ENCODE measurements at places on chromosomes 11 and 22. TPM values are rescaled to one million over a fixed set of nuclear protein-coding genes. Genes with fewer than 3 reads are reported as not detected.

Gene ELP4
- 23.0 TPM for total RNA-seq

DNA sequence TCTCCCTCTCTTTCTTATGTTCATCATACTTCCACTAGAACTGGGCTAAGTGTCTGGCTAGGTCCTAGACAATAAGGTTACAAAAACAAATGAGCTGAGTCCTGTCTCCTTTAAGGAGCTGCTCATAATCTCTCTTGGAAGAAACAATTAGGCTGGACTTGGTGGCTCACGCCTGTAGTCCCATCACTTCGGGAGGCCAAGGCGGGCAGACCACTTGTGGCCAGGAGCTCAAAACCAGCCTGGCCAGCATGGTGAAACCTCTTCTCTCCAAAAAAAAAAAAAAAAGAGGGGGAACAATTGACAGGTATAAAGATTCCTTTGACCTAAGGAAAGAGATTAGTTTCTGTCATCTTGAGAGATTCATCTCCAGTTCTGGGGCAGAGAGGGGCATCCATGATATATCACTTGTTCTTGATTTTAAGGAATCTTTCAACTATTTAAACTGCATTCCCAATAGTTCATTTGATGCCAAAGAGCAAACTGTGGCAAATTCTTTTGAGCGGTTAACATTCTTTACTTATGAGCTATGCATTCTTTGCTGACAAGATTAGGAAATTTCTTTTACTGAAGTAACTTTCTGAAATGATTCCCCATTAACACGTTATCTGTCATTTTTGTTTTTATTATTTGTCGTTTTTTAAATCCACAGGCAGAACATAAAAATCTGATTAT lies 125.5 kb downstream of the C11orf87 start:
- H3K4me3 ChIP-seq, result no peak overlapping the region
- H3K27me3 ChIP-seq, result no peaks in the 10 kb centered on the region
- H3K27ac ChIP-seq, result no peak overlapping the region
- no peak for DNase-seq
- H3K36me3 ChIP-seq, result no peaks in the 10 kb centered on the region

GRCh38 chr22:20236052-20236717 lies 31.9 kb downstream of the RTN4R start:
- H3K4me1 ChIP-seq, result no peaks in the 10 kb centered on the region
- H3K27ac ChIP-seq, result no peak overlapping the region
- no peak overlapping the region for H3K4me3 ChIP-seq
- DNase-seq, result no peak

GRCh38 chr11:3156661-3157311 lies 8.3 kb downstream of the OSBPL5 start:
- no peak for DNase-seq
- no peaks in the 10 kb centered on the region for H3K27me3 ChIP-seq
- no peaks in the 10 kb centered on the region for H3K36me3 ChIP-seq
- H3K4me1 ChIP-seq, result peaks cover 19% of the 10 kb centered on the region
- H3K4me3 ChIP-seq, result no peak overlapping the region

DNA sequence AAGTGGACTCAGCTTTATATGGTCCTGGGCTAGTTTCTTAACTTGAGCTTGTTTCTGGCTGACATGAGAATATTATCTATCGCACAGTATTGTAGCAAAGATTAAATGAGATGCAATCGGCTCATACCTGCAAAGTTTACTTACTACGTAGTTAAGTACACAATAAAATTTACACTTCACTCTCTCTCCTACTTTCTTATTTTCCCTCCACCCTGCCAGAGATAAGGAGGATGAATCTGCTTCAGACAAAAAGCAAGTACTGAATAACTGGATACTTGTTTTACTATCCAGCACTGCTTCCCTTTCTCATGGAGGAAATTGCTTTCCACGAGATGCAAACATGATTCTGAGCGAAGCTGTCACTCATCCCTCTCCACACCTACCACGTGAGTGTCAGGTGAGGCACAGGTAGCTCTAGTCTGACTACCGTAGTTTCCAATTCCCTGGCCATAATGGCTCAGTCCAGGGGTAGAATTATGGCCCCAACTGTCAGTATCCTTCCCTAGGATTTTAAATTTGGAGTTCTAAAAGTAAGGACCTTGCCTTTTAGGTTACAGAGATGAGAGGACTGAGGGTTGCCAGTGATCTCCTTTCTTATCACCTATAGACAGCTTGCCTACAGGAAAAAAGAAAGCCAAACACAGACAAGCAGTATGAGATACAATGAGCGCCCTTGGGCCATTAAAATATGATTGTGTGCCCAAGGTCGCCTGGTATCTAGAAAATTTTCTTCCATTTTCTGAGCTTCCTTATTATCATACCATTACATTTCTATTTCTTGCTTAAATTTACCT lies 39.8 kb downstream of the GAB2 start:
- no peak overlapping the region for H3K27ac ChIP-seq
- DNase-seq, result no peak
- no peak overlapping the region for H3K4me3 ChIP-seq
- H3K4me1 ChIP-seq, result no peaks in the 10 kb centered on the region

Gene APOBEC3B
- total RNA-seq, result 1.5 TPM

DNA sequence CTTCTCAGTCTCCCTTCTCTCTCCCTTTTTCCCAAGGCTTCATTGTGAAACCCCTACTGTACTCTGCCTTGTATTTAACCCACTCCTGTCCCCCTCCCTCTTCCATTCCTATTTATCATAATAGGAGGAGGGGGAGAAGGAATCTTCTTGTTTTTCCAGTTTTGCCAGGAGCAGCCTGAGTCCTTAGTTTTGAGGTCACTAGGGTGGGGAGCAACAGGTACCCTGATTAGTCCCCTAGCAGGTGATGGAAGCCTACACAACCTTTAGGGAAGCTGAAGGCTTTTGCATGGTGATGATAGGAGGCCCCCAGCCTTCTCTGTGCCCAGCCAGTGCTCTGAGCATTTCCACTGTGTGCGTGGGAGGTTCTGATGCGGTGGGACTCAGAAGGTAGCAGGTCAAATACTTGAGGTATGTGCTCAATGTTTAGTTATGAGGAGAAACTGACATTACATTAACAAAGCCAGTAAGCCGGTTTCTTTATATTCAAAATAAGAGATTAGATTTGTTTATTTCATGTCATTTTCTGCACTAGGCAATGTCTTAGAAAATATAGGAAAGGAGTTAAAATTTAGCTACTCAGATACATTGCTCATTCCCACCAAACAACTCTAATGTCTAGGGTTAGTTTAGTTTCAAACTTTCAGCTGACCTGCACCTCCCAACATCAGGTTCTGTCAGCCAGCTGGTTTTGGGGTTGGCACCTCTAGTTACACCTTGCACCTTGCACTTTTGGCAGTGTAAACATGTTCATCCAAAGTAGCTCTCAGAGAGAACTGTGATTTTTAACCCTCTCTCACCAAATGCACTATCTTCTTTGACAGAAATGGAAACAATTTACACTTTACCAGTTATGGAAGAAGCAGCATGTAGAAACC lies 26.0 kb downstream of the PARVA start:
- peaks cover 11% of the 10 kb centered on the region for H3K4me1 ChIP-seq
- H3K27ac ChIP-seq, result peak overlapping the region; percentile 54
- no peaks in the 10 kb centered on the region for H3K27me3 ChIP-seq
- DNase-seq, result no peak

- no peaks in the 10 kb centered on the region for H3K27me3 ChIP-seq
- H3K27ac ChIP-seq, result no peak overlapping the region
- H3K4me1 ChIP-seq, result no peaks in the 10 kb centered on the region
- no peaks in the 10 kb centered on the region for H3K36me3 ChIP-seq
Measured at GRCh38 chr11:23976426-23976825, 520.4 kb upstream of the LUZP2 start.

Gene ELMOD1
- 0.36 TPM for total RNA-seq

DNA sequence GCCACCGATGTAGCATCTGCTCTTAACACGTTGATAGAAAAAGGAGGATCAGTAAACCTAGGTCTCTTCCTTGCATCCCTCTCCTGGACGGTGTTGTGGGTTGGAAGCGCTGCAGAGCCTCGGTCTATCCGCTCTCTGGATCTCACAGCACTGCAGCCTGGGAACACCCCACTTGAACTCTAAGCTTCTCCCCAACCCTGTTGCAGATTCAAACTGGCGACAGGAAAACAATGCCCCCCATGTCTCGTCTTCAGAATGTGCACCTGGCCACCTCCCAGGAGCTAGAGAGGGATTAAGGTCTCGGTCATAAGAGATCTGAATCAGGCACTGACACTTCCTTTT lies 454 bp downstream of the TMEM218 start:
- H3K4me3 ChIP-seq, result peak overlapping the region; percentile 66
- no peaks in the 10 kb centered on the region for H3K27me3 ChIP-seq
- peak overlapping the region; percentile 74 for H3K27ac ChIP-seq
- H3K36me3 ChIP-seq, result no peaks in the 10 kb centered on the region
- no peak for DNase-seq

GRCh38 chr22:36377022-36377631 lies 10.6 kb downstream of the MYH9 start:
- H3K4me3 ChIP-seq, result no peak overlapping the region
- peak overlapping the region; percentile 66 for H3K27ac ChIP-seq
- H3K27me3 ChIP-seq, result no peaks in the 10 kb centered on the region
- H3K4me1 ChIP-seq, result peaks cover 30% of the 10 kb centered on the region

GRCh38 chr11:95545116-95545875 lies 244.3 kb downstream of the FAM76B start:
- H3K4me3 ChIP-seq, result no peak overlapping the region
- no peaks in the 10 kb centered on the region for H3K36me3 ChIP-seq
- no peak overlapping the region for H3K27ac ChIP-seq
- DNase-seq, result no peak

Gene CSRP3
- total RNA-seq, result not detected

Gene DNHD1
- 11.5 TPM for total RNA-seq

Gene MPEG1
- total RNA-seq, result 3.2 TPM

Gene H19
- 126 TPM for total RNA-seq

DNA sequence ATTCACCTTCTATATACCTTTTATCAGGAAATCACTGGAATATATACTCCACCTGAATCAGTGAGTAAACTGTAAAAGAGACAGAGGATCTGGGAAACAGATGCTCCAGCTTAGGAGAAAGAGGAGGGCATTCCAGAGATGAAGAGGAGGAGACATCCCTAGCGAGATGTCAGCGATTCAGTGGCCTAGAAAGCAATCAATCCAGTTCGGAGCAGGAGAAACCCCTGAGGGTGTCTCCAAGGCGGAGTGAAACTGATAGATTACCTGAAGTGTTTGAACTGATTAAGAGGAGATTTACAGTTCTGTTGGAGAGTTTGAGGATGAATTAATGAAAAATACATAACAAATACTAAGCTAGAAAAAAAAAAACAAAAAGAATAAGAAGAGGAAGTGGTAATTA lies 24.5 kb upstream of the TNRC6B start:
- no peak for DNase-seq
- H3K4me1 ChIP-seq, result no peaks in the 10 kb centered on the region
- H3K27ac ChIP-seq, result no peak overlapping the region
- no peaks in the 10 kb centered on the region for H3K27me3 ChIP-seq

- no peak overlapping the region for H3K4me3 ChIP-seq
- no peak overlapping the region for H3K27ac ChIP-seq
- H3K36me3 ChIP-seq, result no peaks in the 10 kb centered on the region
- no peak for DNase-seq
- no peaks in the 10 kb centered on the region for H3K4me1 ChIP-seq
- no peaks in the 10 kb centered on the region for H3K27me3 ChIP-seq
Measured at GRCh38 chr11:72743321-72744221, 8.6 kb downstream of the ARAP1 start.

DNA sequence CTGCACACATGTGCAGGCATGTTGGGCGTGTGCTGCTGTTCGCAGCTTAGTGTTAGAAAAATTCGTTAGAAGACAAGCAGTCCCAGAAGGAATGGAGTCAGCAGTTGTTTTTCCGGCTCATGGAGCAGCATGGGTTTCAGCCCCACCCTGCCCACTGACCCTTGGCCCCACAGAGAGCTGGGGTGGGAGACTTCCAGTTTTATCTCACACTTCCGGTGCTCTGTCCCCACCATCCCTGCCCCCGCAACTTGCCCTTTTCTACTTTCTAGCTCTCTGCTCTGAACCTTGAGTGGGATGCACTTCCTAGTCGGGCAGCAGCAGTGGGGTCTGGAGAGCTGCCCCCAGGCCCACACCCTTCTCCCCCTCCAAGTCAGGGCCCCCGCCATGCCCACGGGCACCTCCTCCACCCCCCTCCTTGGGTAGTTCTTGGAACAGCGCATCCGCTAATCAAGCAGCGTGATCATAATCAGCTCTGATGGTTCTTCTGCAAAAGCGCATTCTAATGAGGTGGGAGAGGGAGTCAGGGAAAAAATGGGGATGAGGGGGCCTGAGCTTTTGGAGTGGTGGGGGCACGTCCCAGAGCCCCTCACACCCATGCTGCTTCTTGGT lies 184.4 kb downstream of the CEP164 start:
- H3K27ac ChIP-seq, result no peak overlapping the region
- H3K4me1 ChIP-seq, result no peaks in the 10 kb centered on the region
- H3K27me3 ChIP-seq, result peaks cover 3% of the 10 kb centered on the region
- no peaks in the 10 kb centered on the region for H3K36me3 ChIP-seq
- no peak overlapping the region for H3K4me3 ChIP-seq

GRCh38 chr11:14544611-14545010 lies 24.4 kb upstream of the PSMA1 start:
- no peak overlapping the region for H3K27ac ChIP-seq
- no peaks in the 10 kb centered on the region for H3K27me3 ChIP-seq
- no peaks in the 10 kb centered on the region for H3K4me1 ChIP-seq
- no peak for DNase-seq
- no peak overlapping the region for H3K4me3 ChIP-seq

DNA sequence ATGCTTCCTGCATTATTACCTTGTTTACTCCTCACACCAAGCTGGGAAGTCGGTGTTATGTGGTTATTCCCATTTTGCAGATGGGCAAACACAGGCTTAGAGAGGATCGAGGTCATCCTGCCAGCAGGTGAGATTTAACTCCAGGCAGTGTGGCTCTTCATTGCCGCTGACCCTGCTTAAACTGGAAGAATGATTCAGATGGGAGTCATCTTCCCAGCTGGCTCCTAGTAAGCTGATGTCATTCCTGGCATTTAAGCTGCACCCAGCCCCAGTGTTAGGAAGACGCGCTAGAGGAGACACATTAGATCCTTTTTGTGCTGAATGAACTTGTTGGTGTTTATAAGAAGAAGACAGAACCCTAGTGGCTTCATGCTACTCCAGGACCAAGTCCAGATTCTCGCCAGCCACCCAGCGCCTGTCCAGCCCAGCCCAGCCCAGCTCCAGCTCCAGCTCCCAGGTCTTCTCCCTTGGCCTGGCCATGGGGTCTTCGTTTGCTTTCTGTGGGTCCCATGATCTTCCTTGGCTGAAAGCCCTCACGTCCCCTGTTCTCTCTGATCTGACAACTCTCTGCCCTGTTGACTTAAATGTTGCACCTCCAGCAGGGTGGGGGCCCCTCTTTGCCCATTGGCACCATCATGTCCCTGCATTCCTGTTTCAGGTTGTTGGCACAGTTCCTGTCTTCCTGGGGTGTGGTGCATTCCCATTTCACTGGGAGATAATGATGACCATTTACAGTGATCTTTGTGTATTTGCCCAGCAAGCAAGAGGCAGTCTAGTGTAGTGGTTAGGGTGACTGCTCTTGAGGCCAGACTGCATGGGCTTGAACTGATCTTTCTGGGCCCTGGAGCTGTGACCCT lies 13.6 kb downstream of the PARVB start:
- H3K36me3 ChIP-seq, result no peaks in the 10 kb centered on the region
- H3K4me3 ChIP-seq, result no peak overlapping the region
- H3K27ac ChIP-seq, result no peak overlapping the region
- no peak for DNase-seq
